Cerebellar nuclear complex (tissue), 1 donor: ENCODE measurements at places on chromosomes 3 and 15.
A peak's percentile ranks its signal among the peaks of the same experiment; 100 is the strongest.

GRCh38 chr15:71093054-71094024 is 21.9 kb upstream of the THSD4 start:
- no peak for DNase-seq

DNA sequence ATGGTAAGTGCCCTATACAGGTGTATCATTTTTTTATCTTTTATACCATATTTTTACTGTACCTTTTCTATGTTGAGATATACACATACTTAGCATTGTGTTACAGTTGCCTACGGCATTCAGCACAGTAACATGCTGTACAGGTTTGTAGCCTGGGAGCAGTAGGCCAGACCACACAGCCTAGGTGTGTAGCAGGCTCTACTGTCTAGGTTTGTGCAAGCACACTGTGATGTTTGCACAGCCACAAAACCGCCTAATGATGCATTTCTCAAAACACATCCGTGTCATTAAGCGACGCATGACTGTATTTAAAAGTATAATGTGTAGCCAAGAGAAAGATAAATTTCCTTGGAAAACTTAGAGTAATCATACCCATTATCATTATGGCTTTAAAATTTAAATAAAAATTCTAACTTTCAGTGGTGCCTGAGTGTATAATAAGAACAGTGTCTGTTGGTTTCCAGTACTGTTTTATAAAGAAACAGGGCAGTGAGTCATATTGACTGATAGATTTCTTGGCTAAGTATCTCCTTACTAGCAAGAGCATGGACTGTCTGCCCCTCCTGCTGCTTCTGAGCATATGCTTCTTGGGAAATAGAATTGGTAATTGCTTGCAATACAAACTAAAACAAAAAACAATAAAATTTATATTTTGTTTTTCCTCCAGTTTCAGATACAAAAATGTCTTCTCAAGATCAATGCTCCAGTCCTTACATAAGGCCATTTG is 18.3 kb downstream of the CALML4 start:
- no peak for DNase-seq

DNA sequence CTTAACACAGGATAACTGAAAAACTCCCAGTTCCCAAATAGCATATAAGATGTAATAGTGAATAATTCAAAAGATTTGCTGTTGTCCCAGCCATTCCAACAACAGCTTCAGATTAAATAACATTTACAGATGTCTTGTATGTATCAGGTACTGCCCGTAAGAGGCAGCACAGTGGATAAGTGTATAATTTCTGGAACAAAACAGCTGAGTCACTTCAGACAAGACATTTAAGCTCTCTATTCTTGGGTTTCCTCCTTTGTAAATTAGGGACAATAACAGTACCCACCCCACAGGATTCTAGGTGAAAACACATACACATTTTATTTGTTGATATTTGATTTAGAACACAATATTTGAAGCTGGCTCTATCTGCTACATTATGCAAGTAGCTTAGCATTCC is 2.6 kb upstream of the WWTR1 start:
- DNase-seq, result no peak

DNA sequence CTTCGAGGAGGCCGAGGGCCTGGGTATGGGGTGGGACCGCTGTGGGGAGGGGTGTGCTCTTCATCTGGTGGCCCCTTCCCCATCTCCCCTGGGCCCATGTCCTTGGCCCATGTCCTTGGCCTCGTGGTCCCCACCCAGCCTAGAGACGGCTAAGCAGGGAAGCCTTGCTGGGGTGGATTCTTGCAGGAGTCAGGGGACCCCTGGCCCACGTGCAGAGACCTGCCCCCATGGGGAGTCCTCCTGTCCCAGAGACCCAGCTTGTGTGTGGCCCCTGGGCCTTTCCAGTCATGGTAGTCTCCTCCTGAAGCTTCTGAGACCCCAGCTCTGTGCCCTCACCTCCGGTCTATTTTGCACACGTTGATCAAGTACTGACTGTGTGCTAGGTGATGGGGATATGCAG is 97.4 kb downstream of the TBC1D2B start:
- DNase-seq, result no peak

GRCh38 chr3:11307830-11308432 is 35.7 kb downstream of the ATG7 start:
- no peak for DNase-seq

DNA sequence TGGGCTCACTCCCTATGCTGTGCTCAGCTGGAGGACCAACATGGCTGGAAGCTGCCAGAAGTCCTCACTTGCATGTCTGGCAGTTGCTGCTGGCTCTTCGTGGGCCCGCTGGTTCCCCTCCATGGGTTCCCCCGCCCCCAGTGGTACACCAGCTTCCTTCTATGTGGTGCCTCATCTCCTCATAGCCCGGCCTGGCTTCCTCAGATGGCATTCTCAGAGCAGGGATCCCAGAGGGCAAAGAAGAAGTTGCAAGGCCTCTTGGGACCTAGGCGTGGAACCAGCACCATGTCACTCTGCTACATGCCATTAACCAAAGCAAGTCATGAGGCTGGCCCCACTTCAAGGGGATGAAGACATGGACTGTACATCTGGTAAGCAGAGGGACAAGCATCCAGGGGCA is 2.9 kb upstream of the CFAP92 start:
- DNase-seq, result no peak

DNA sequence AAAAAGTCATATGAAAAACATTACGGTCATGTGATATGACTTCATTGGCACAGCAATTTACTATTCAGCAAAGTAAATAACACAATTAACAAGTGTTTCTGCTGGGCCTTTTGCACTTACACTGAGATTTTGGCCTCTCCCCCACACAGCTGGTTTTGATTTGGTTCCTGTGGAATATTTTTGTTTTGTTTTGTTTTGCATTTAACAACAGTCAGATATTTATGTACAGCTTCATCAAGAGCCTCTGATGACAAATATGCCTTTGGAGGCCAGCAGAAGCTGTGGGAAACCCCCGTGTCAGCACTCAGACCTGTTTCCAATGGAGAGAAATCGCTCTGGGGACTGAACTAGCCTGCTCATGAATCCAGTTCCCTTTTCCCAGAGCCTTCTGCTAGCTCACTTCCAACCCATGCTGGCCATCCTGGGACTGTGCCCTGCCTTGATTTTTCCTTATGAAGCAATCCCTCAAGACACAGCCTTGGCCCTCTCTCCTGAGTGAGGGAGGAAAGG is 161.9 kb downstream of the ATG7 start:
- no peak for DNase-seq

GRCh38 chr3:45864760-45865519 is 21.4 kb upstream of the CCR9 start:
- no peak for DNase-seq

GRCh38 chr3:162141272-162141791 is 644.7 kb downstream of the OTOL1 start:
- no peak for DNase-seq

- no peak for DNase-seq
Observed at GRCh38 chr3:13080591-13080990, 7.4 kb upstream of the IQSEC1 start.

- no peak for DNase-seq
Observed at GRCh38 chr3:16999161-16999560, 114.4 kb downstream of the PLCL2 start.

GRCh38 chr3:50230794-50231125 is 5.2 kb upstream of the GNAI2 start:
- DNase-seq, result no peak

- DNase-seq, result peak; percentile 63
Observed at GRCh38 chr15:81155375-81156218, 21.5 kb downstream of the CFAP161 start.

DNA sequence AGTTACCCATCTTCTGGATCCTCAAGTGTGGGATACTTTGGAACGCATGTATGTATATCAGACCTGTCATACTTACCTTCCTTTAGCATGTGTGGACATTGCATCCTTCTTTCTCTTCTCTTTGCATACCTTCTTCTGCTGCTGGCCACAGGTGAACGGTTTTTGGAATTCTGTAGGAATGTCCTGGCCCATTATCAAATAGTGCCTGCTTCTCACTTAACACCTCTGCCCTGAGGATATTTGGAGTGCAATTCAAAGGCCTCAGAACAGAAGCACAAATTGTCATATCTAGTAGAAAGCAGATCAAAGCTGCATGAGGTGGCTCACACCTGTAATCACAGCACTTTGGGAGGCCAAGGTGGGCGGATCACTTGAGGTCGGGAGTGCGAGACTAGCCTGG is 34.1 kb upstream of the UACA start:
- DNase-seq, result no peak

GRCh38 chr3:125245521-125245920 is 33.0 kb upstream of the SLC12A8 start:
- no peak for DNase-seq

GRCh38 chr3:19931180-19931692 is 2.8 kb downstream of the EFHB start:
- DNase-seq, result no peak

DNA sequence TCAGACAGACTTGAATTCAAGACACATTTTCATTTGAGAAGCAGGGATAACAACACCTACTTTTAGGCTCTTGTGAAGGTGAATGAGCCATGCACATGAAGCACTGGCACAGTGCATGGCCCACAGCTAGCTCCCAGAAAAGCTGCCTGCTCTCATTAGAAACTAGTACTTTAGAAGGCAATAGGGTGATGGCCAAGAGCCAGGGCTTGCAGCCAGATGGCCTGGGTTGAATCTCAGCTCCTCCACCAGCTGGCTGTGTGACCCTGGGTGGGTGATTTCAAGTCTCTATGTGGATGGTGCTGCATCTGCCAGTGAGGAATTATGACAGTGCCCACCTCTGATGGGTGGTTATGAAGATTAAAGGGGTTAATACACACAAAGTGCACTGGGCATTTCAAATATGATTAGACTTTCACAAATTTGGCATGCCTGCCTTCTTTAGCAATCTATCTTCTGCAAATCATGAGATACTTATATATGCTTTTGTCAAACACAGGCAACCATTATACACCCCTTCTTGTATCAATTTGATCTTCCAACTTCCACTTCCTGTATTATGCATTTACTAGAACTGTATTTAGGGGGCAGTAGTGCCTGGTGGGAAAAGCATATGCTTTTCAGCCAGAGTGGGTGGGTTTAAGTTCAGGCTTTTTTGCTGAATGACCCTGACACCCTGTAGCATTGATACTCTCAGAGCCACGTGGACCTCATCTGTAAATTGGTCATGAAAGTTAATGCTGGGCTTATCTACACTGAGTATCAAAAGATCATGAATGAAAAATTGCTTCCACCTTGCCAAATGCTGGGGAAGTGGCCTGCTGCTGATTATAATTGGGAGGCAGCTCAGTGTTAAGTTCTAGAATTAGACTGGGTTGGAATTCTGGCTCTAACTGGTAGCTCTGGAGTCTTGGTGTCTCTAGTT is 34.7 kb upstream of the RBP1 start:
- DNase-seq, result no peak

DNA sequence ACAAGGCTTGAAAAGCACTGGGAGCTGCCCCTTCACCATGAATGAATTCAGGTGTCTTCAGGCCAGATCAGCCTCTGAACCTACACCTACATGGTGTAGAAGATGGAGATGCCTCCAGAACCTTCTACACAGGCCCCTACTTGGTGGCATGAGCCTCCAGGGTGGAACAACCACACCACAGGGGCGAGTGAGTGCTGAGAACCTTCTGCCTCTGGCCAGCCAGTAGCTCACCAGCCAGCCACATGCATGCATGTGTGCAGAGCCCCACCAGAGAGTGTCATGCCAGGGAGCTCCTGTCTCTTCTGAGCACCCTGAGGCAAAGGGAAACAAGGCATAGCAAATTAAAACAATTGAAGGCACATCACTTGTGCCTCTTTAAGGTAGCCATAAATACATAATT is 161.8 kb upstream of the TOPAZ1 start:
- DNase-seq, result no peak

- no peak for DNase-seq
Observed at GRCh38 chr3:184717399-184717983, 5.6 kb upstream of the MAGEF1 start.

GRCh38 chr3:11703146-11703545 is 59.4 kb upstream of the VGLL4 start:
- DNase-seq, result no peak

DNA sequence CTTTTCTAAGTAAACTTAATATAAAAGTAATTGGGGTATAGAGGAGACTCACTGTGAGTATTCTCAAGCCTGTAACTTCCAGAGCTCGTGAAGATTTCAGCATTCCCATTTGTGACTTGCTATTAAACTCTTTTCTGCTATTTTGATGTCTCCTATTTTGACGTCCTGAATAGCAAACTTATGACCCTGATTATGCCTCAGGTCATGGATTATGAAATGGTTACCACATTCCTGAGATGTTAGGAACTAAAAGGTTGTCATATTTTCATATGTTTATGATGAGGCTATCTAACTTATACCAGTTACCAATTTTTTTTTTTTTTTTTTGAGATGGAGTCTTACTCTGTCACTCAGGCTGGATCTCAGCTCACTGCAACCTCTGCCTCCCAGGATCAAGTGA is 105.5 kb downstream of the ATG7 start:
- DNase-seq, result no peak

- no peak for DNase-seq
Observed at GRCh38 chr3:117708601-117709000, 999.0 kb downstream of the TUSC7 start.
